ENCODE measurements at places on chromosomes 5 and 9.
A peak's percentile ranks its signal among the peaks of the same experiment; 100 is the strongest.

DNA sequence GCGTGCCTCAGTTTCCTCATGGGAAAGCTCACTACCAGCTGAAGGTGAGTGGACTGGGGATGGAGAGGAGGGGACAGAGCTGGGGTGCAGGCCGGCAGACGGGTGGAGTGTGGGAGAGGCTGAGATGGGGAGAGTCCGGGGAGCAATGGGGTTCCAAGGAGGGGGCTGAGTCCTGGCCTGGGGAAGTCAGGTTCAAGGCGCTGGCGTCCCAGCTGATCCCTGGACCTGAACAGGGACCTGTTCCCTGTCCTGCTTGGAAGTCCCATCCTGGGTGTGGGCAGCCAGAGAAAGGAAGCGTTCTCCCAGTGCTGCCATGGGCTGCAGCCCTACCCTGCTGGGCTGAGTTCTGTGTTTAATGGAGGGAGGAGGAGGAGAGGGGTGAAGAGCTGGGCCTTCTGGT is 60.9 kb upstream of the GNE start:
- no peak for DNase-seq

DNA sequence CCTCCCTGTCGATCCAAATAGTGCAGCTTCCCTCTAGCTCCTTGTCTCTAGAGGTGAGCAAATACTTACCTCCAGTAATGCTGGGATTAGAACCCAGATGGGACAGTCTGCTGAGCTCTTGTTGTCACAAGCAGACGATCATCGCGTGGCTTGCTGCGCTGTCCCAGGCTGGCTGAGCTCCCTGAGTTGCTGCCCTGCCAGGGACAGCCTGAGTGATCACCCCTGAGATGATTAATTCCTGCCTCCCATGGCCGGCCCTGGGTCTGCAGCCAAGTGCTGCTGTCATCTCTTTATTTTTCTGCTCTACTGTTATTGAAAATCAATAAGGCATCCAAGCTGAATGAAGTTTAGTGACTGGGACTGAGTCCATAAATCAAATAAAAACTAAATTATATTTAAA is 94.0 kb upstream of the ALDH1B1 start:
- peak; percentile 40 for DNase-seq

DNA sequence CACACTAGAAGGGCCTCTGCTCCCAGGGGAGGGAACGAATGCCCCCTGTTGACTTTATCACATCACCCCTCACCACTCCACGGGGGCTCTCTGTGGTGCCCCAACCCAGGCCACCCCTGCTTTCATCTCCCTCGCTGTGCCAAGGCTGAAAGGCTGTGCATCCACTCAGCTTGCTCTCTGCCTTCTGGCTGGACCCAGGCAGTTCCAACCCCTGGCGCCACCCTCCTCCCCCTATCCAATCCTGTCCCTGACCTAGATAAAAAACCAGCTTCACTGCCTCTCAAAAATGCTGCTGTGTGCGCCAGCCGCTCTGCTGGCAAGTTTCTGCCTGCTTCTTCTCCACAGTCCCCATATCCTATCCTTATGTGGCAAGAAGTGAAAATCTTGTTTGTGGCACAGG is 22.4 kb upstream of the CORO2A start:
- DNase-seq = no peak

GRCh38 chr9:111298731-111299598 is 31.1 kb downstream of the OR2K2 start:
- DNase-seq = peak; percentile 87

- DNase-seq = no peak
Measured at GRCh38 chr5:114325541-114325940, 36.3 kb upstream of the KCNN2 start.

DNA sequence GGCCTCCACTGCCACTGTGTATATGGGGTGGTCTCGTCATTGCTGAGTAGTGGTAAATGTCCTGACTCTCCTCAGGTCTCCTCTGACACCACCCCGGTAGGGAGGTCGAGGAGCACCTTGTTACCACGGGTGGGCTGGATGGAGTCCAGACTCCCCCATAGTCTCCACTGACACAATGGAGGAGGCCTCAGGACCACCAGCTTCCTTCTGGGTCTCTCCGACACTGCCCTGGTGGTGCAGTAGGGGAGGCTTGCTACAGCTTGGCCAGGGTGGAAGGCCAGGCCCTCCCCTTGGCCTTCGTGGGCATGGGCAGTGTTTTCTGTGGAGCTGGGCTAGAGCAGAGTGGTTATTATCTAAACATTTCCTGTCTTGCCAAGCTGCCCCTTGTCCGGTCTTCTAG is 15.4 kb upstream of the SH3PXD2B start:
- no peak for DNase-seq

GRCh38 chr9:123267481-123268198 is 746 bp downstream of the STRBP start:
- DNase-seq = peak; percentile 32

GRCh38 chr9:36127652-36128244 is 8.8 kb upstream of the GLIPR2 start:
- DNase-seq = no peak

GRCh38 chr5:135185481-135186065 is 151.5 kb upstream of the PITX1 start:
- DNase-seq = no peak

DNA sequence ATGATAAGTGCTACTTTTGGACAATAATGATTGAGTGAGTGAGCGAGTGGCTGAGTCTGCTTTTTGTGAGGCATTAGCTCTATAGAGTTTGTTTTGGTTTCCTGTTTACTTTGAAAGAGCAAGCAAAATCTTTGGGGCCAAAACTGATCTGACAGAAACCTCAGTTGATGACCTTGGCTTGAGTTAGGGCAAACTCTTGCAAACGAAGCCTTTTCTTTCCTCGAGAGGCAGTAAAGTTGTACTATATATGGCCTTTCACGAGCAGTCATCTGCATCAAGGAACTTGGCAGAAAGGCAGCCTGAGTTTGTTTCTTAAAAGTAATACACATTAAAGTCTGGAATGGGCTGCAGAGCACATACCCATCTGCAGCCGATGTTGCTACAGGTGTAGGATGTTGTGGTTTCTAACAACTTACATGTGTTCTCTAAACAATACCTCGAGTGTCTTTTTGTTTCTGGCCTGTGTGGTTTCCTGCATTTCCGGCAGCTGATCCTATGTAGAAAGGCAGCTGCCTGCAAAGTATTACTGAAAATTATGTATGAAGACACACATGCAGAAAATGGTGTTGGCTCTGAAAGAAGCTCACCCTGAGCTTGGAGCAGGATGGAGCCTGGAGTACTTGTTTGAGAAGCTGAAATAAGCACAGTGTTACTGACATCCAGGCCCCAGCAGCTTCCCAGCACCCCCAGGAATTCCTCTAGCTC is 60.8 kb downstream of the FOXD1 start:
- peak; percentile 48 for DNase-seq

GRCh38 chr9:126587187-126588185 is 26.2 kb upstream of the LMX1B start:
- DNase-seq = no peak

Data from kidney (tissue), 22 donors.